ENCODE measurements at places on chromosomes 7 and 10.

DNA sequence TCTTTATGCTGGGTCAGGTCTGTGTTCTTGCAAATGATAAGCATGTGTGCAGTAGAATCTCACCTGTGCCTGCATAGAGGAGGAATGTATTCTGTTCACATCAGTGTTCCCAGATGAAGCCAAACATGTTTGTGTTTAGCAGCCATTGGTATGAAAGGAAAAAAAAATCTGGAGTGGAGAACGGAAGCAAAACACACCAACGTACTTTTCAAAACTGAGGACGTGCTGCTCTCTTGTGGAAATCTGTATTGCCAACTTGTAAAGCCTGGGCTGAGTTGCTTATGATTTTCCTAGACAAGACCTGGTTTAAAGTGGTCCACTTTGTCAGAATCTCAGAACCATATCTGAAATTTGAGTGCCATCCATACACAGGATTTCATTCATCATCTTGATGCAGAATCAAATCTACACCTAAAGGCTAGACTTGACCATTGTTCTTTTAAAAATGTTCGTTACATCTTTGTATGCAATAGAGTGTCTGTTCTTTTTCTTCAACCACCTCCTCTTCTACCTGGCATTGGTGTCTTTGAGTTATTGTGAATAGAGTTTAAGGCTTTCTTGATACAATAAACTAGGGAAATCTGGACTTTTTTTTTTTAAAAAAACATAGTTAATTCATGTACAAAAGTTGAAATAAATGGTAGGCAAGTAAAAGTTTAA lies 367.7 kb downstream of the PHF14 start:
- DNase-seq, result no peak

- DNase-seq, result peak; percentile 67
Observed at GRCh38 chr10:6530211-6530840, 49.8 kb downstream of the PRKCQ start.

- no peak for DNase-seq
Observed at GRCh38 chr7:158261362-158262235, 326.0 kb downstream of the PTPRN2 start.

GRCh38 chr10:24968349-24968748 lies 15.9 kb upstream of the PRTFDC1 start:
- DNase-seq, result no peak

- DNase-seq, result no peak
Observed at GRCh38 chr7:80182630-80183276, 48.1 kb downstream of the GNAI1 start.

GRCh38 chr7:7318601-7319000 lies 136.3 kb downstream of the C1GALT1 start:
- DNase-seq, result no peak

DNA sequence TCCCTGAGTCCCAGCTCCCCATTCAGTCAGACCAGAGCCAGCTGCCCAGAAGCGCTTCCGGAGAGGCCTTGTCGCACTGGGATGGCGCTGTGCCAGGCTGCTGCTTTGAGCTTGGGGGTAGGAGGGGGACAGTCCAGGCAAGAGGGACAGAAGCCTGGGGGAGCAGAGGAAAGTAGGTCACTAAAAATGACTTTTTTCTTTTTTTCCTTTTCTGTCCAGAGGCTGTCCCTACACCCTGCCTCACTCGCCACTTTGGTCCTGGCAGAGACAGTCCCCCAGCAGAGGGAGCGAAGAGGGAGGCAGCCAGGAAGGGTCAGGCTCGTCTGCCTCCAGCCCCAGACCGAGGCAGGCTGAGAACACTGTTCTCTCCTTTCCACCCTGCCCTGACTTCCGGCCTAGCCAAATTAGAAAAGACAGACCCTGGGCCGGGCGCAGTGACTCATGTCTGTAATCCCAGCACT lies 15.8 kb upstream of the TRIM8 start:
- no peak for DNase-seq

DNA sequence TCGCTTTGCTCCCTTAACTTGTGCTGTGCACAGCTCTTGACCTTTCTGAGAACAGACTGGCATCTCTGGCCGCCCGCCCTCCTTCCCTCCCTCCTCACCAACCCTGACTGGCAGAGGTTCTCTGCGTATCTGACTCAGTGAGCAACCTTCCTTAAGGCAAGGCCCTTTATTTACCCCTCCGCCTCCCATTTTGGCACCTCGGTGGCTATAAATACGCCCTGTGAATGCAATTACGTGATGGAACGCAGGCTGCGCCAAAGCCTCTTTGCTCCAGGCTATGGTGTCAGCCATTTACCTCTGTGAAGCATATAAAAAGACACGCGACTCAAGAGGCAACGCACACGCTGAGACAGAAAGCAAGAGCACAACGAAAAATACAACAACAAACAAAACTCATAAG lies 764.3 kb downstream of the SUGCT start:
- no peak for DNase-seq

- no peak for DNase-seq
Observed at GRCh38 chr10:28839600-28840007, 162.3 kb downstream of the BAMBI start.

DNA sequence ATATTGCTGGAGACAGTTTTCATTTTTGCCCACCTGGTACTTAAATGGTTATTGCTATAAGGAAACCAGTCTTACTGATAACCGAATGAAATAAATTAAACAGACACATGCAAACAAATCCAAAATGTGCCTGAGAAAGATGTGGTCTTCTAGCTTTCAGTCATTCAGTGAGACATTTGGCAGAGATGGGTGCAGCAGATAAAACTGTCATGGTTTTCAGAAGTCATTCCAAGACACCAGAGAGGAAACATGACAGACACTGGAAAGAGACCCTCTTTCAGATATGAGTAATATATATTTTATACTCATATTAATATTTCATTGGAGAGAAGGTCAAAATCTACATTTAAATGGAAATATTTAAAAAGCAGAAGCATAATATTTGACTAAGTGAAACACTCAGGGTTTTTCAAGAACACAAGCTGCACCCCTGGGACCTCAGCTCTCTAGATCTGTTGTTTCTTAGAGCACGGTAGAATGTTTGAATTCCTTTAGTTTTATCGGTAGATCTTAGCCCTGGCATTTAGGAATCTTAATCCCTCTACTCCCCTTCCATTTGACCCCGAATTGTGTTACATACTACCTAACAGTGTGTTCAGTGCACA lies 246.1 kb downstream of the AUTS2 start:
- no peak for DNase-seq

DNA sequence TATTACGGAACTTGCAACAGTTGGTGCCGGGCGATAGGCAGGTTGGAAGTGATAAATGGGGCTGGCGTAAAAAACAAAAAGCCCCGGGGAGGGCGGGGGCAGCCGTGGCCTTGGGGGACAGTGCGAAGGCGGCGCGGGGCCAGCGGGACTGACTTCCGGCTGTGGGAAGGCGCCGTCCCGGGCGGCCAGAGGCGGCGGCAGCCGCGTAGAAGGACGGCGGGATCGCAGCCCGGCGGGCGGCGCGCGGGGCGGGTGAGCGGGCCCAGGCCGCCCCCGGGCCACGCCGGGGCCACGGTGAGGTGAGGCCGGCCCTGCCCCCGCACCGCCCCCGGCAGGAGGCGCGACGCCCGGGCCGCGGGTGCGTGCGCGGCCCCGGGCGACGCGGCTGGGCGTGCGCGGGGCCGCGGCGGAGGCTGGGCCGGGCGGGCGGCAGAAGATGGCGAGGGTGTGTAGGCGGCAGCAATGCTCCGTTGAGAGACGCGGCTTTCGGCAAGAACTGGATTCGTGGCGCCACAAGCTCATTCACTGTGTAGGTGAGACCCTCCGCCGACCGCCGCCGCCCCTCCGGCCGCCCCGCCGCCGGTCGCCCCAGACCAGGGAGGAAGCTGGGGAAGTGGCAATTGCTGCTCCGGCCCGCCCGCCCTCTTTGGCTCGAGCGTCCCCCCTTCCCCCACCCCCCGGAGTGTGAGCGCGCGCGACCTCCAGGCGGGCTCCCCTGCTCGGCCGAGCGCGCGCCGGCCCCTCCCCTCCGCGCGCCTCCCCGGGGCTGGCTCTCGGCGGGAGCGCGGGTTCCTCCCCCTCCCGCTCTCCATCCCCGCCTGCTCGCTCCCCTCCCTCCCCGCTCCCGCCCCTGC lies at the start of gene LCOR:
TSS of gene LCOR (plus strand) at position 432 of the 854 bp plus-strand sequence. CDS start 116,760 bp downstream, outside the sequence.
- peak; percentile 81 for DNase-seq

DNA sequence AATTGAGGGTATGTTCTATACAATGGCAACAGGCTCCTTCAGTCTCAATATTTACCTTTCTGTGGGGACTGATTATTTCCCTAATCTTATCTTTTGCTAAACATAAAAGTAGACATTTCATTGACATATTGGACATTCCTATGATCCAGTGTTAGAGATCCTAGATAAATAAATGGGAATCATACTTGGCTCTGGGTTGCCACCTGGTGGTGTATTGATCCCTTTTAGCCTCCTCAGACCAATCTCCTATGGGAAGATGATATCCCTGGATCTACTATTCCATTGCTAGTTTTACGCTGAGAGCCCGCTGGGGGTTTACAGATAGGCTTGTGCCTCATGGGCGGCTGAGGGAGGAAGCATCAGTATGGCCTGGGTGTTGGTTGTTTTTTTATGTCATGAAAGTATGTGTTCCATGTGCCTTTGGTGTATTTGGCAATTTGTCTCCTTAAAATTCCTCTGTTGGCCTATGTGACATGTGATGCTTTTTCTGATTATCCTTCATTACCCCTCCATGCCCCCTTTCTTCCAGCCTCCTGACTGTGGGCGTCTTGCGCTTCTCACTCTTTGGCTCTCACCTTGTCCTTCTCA lies 18.8 kb downstream of the CELF2 start:
- DNase-seq, result no peak

DNA sequence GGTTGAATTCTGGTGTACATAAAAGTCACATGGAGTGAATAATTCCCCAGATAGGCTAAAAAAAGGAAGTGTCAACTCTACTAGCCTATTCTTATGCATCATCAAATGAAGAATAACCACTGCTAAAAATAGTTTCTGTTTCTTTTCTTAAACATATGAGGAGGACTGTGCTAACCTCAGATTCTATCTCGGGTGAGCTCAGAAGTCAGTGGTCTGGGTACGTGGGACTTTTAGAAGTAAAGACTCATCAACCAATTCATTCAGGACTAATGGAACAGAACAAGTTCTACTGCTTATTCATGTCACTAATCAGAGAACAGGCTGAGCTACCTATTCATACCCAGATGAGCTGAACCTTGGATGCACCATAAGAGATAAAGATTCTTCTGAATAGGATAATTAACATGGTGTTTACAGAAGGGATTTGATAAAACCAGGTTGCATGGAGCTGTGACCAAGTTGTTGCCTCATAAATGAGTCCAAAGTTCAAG lies 9.5 kb upstream of the ASAH2 start:
- DNase-seq, result no peak

GRCh38 chr7:55192723-55193122 lies 172.4 kb upstream of the LANCL2 start:
- no peak for DNase-seq

DNA sequence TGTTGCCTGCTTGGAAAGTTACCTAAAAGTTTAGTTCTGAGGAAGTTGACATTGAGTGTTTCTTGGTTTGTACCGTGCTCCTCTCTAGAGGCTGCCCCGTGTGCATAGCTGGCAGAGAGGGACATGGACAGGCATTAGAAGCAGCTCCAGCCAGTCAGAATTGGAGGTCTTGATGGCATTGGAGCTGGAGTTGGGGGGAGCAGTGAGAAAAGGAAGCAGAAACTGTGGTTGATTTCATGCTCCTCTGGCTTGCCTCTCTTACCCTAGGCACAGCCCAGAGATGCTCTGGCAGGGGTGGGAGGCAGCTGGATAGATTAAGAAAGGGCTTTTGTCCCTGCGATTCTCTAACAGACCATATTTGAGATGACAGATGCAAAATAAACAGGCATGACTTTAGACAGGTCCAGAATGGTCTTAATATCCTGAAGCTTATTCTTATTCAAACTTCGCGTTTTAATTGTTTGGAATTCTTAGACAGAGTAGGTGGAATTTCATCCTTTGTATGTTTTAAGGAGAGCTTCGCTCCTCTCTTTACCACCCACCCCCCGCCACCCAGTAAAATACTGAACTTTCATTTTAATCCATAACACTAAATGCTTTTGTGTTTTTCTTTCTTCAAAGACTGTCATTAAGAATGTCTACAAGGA lies 73.5 kb upstream of the GLCCI1 start:
- DNase-seq, result no peak

- no peak for DNase-seq
Observed at GRCh38 chr7:116724560-116725231, 52.7 kb downstream of the MET start.

DNA sequence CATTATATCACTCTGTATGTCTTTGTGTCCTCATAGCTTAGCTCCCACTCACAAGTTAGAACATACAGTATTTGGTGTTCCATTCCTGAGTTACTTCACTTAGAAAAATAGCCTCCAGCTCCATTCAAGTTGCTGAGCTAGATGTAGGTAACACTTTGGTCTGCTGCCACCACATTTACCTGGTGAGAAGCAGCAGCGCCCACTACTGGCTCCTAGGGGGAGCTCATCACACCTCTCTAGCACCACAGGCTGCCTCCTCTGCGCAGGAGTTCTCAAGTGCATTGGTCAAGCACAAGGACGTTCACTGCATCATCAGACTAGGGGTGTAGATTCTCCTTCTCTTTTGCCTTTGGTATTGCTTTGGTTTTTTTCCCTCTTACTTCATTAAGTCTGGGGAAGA lies 530.9 kb upstream of the AUTS2 start:
- no peak for DNase-seq

DNA sequence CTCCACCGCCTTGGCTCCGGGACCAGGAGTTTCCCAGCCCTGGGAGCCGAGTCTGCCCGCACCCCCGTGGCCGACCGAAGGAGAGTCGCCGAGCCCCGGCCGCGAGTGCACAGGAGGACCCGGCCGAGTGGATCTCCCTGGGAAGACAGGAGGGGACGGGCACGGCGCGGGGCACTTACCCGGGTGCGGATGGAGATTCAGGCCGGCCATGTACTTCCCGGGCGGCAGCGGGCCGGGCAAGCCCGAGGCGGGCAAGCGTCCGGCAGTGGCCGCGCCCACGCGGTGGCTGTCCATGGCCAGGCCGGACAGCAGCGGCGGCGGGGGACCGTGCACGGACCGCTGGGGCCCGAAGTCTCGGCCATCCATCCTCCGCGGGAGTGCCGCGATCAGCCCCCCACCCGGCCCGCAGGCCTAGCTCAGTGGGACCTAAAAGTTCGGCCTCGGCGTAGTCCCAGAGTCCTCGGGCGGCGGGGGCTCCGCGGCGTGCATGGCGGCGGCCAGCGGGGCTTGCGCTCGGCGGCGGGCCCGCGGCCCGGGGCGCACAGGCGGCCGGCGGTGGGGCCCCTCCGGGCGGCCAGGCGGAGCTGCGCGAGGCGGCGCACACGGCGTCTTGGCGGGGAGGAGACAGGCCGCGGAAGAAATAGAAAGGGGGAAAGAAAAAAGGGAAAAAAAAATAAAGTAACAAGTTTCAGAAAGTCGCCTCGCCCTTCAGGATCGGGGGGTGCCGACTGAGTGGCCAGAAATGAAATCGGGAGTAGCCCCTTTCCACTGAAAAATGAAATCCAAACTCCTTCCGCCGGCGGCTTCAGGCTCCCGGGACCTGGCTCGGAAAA lies 2.5 kb downstream of the TNRC18 start:
- no peak for DNase-seq

- no peak for DNase-seq
Observed at GRCh38 chr10:118522791-118523498, 72.5 kb downstream of the PRLHR start.
